ENCODE measurements at places on chromosomes 7 and 10. TPM values are rescaled to one million over a fixed set of nuclear protein-coding genes. Genes with fewer than 3 reads are reported as not detected.
A peak's percentile ranks its signal among the peaks of the same experiment; 100 is the strongest.

Gene CRHR2
- total RNA-seq = not detected

Gene ACBD7
- total RNA-seq = not detected

Gene AMPH
- total RNA-seq = 3.2 TPM

Gene TFR2
- total RNA-seq = 0.26 TPM

Gene SYT15B
- total RNA-seq = 0.79 TPM

Gene FAM13C
- total RNA-seq = 6.5 TPM

DNA sequence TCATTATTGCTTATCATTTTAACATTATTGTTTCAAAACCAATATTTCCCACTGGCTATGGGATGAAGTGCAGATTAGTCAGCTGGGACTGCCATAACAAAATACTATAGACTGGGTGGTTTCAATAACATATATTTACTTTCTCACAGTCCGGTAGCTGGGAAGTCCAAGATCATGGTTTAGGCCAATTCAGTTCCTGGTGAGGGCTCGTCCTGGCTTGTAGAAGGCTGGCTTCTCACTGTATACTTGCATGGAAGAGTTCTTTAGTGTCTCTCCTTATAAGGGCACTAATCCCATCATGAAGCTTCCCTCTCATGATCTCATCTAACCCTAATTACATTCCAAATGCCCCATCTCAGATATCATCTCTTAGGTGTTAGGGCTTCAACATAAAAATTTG is 101.3 kb downstream of the CHRM2 start:
- DNase-seq = no peak

- no peak for DNase-seq
These were observed 127.2 kb upstream of the SLC25A13 start for GRCh38 chr7:96449094-96449493.

DNA sequence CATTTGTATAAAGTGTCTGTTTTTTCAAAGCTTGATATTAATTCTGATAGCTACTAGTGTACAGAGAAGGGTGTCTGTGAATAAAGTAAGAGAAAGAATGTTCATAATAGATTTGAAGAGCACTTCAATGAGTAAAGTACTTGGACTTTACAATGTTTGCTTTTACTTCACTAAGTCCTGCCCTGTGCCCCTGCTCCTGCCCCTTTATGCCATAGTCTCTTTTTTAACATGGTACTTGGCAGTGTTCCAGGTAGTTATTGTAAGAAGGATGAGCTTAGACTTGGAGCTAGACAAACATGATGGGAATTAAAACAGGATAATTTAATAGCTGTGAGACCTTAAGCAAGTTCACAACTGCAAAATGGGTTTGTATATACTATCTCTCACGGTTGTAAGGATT is 41.0 kb downstream of the ZEB1 start:
- no peak for DNase-seq

DNA sequence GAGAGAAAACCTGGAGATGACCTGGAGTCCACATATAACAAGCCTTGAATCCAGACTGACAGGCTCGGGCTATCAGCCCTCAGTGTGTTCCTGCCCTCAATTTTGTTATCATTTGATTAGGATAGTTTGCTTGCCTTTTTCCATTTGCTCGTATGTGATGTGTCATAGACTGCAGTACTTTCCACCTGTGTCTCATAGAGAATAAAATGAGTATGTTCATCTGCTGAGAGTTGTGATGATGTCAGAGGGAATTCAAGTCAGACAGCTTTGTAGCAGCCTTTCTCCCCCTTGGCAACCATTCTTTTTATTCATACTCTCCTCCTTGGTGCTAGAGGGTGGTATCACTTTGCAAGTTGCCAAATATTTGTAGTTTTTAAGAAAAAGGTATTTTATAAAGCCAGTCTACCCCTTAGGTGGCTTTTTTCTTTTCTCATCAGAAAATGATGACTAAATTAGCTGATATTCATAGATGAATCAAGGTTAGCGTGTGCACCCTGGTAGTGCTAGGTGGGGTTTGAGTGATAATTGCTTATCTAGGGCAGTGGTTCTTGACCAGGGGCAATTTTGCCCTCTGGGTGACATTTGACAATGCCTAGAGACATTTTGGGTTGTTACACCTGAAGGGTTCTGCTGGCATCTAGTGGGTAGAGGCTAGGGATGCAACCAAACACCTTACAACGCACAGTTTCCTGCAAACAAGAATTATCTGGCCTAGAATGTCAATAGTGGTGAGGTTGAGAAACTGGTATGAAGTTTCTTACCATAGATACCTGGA is 5.4 kb downstream of the SGPL1 start:
- DNase-seq = no peak

- DNase-seq = no peak
These were observed 385.5 kb downstream of the SFMBT2 start for GRCh38 chr10:7025296-7025695.

DNA sequence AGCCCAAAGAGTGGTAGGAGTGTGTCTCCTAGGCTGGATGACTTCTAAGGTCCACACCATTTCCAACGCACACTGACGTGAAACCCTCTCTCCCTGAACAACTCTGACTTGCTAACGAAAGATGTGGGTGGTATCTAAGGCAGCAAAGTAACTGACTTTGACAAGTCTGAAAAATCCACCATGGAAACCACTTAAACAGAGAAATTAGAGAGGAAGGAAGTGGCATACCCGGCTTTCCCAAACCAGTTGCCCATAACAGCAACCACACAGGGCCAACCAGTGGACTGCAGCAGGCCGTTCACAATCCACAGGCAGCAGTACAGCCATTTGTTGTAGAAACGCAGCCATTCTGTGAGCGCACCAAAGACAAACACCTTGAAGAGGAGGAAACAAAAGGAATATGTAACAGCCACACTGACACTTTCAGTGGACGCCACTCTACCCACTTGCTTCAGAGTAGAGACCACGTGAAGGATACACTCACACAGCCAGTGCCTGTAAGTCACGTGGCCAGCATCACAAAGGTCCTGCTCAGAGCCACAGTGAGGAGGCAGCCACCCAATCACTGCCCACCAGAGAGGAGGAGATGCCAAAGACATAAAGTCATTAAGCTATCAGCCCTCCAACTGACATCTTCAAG is 39.8 kb downstream of the SLC37A3 start:
- DNase-seq = no peak

DNA sequence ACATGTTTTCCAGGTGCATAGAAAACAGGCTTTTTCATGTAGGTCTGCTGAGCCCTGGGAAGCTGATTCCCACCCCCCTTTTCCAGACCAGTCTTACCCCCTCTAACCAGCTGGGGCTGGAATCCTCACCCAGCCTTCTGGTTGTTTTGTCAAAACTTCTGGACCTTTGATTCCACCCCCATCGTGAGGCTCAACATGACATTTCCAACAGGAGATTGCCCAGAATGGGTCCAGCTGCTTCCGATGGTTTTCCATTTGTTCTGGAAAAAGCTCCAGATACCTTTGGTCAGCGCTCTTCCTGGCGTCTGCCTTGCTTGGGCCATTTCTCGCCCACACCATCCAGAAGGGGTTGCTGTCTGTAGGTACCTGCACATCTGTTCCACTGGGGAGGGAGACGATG is 41.5 kb downstream of the MINDY4 start:
- DNase-seq = no peak

GRCh38 chr7:81769891-81770727 is at the start of gene HGF:
TSS of gene HGF (minus strand) at chr7:81770047. CDS start at chr7:81769971, 76 bp downstream.
- peak; percentile 81 for DNase-seq

DNA sequence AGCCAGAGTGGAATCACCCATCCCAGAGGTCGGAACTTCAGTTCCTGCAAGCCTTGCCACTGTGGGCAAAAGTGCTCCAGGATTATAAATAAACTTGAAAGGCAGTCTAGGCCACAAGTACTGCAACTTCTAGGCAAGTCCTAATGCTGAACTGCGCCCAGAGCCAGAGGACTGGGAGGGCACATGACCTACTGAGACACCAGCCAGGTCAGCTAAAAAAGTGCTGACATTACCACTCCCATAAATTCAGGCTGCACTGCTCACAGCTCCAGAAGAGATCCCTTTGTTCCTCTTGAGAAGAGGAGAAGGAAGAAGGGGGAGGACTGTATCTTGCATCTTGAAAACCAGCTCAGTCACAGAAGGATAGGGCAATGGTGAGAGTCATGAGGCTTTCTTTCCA is 1084.1 kb upstream of the PHF14 start:
- DNase-seq = no peak

DNA sequence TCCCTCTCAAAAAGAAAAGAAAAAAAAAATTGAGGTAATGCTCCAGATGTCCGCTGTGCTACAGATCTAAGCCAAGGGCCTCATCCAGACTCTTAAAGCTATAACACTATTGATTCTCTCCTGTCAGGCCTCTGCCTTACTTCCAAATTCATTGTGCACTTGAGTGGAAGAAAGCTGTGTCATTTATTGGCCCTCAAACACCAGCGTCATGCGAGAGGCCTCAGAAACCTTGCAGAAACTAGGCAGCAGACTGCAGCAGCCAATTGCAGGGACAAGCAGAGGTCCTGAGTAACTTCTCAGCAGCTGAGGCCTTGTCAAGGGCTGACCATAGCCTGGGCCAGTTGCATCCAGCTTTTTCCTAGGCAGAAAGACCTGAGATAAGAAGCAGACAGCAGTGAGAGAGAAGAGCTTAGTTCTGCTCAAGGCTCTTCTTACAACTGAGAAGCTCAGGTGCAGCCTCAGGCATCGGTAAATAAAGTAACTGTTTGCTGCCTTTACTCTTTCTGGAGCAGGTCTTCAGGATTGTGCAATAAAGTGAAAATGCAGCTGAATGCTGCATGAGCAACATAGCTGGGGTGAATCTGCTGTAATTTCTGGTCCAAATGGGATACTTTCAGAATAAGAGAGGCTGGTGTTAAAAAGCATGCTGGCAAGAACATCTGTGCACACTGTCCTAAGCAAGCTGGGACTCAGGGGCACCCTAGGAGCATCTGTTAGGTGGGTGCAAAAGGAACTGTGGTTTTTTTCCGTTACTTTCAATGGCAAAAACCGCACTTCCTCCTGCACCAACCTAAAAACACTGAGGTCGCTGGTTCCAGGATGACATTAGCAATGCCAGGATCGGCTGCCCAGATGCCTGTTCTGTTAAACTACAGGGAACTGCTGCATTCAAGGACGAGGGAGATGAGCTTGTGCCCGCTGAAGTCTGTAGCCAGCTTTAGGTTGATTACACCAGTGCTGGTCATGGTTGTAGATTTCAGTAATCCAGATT is 181.8 kb upstream of the PFKP start:
- DNase-seq = no peak

DNA sequence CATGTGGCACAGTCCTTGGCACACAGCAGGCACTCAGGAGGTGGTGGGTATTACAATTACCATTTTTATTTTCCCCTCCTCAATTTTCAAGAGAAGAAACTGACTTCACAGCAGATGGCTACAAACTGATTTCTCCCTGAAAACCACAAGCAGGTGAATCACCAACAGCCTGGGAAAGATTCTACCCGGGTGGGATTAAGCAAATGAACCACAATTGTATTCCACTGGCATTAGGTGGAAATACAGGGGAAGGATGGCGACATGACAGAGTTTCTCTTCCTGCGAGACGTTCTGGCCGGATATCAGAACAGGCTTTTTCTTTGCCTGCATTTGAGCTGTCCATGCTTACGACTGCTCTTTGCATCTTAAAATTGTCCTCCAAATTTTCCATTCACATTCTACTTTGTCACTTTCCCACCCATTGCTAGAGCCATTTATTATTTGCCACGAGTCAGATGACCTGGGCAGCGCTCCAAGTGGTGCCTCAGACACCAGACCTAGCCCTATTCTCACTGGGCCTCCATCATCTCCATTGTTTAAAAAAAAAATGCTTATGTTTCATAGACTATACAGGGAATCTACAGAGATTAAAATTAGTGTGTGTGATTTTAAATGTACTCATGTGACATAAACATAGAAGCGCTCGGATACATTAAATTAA is 4.6 kb downstream of the DENND11 start:
- DNase-seq = peak; percentile 20

GRCh38 chr7:110317541-110318265 is 773.2 kb upstream of the LRRN3 start:
- DNase-seq = no peak

GRCh38 chr10:125641398-125641797 is 41.6 kb downstream of the TEX36 start:
- DNase-seq = no peak

DNA sequence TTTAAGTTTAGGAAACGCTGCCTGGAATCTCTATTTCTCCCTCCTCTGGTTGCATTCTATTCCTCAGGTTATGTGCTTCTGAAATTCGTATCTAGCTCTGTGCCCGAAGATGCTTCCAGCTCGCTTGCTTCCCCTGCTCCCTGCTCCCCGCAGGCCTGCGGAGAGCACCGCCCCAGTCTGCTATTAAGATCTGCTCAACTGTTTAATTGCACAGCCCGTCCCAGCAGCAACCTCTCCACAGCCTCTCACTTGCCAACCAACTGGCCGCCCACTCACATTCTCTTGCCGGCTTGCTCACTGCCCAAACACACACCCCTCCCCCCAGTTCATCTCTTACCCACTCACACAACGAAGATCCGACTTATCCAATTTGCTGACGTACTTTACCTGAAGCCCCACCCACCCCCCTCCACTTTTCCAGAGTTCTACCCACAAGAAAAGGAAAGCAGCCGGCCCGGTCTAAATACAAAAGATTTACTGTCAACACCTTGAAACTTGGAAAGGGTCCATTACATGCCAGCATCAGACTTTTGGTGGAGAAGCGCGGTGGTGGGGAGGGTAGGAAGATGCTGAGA is 167.3 kb upstream of the KLF14 start:
- DNase-seq = peak; percentile 77

DNA sequence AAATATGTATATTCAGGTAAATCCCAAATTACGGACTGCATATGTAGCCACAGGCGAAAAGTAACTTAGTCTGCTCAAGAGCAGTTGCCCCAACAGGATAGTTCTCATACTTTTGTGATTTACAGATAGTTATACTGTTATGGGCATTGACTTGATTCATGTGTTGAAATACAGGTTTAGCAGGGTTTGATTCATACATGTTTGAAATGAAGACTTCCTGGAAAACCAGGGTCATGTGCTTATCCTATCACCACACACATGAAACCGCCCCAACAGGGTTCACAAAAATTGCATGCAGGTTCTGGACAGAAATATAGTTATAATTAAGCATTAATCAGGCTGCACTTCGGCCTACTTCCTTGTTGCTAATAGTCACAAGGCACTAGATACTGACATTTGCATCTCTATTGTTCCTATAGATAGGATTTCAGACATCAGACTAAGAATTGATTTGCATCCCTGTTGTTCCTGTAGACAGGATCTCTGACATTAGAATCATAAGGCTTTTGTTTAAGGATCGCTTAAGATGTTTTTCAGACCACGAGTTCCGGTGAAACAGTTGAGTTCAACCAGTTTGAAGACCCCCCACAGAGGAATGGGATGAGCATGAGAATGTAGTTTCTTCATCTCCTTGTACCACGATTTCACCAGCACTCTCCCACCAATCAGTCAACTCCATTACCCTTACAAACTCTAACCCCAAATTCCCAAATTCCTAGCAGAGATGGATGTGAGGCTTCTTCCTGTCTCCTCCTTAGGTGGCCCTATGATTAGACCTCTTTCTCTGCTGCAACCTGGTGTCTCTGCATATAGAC is 2.0 kb upstream of the ZNF398 start:
- no peak for DNase-seq

DNA sequence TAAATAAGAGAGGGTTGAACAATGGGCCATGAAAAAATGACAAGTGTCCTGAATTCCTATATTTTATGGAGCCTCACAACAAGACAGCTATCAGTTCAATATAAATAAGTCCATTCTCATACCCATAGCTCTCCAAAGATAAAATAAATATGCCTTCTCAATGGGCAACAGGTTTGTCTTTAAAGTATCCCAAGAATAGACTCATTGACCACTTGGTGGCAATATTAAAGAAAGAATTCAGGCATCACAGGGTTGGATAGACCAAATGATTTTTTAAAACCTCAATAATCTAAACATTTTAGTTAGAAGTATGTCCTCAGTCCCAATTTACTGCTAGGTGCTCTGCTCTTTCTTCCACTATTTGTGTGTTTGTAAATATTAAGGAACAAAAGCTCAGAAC is 165.1 kb upstream of the WNT16 start:
- no peak for DNase-seq

All from right cardiac atrium (tissue), 5 donors.